Stimulated activated CD8-positive, alpha-beta memory T cell treated with anti-CD3 and anti-CD28 coated beads, Interleukin-2, amount 100 ng/mL, for 1 hour (primary cell): ENCODE measurements at places on chromosomes 6 and 20.

DNA sequence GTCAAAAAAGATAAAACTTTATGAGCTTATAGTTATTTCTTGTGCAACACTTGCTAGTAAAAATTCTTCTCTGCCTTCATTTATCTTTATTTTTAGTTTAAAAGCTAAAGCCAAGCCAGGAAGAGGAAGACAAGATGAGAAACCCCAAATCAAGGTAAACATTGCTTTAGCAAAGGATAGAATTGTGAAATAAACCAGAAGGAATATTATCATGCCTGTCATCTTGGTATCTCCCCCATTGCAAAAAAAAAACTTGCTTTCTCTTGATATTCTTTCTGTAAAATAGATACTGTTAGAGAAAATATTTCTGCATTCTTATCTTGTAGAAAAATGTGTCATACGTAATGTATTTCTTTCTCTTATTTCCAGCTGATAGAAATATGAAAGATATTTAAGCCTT lies 432.8 kb downstream of the GJA1 start:
- no peak for DNase-seq

DNA sequence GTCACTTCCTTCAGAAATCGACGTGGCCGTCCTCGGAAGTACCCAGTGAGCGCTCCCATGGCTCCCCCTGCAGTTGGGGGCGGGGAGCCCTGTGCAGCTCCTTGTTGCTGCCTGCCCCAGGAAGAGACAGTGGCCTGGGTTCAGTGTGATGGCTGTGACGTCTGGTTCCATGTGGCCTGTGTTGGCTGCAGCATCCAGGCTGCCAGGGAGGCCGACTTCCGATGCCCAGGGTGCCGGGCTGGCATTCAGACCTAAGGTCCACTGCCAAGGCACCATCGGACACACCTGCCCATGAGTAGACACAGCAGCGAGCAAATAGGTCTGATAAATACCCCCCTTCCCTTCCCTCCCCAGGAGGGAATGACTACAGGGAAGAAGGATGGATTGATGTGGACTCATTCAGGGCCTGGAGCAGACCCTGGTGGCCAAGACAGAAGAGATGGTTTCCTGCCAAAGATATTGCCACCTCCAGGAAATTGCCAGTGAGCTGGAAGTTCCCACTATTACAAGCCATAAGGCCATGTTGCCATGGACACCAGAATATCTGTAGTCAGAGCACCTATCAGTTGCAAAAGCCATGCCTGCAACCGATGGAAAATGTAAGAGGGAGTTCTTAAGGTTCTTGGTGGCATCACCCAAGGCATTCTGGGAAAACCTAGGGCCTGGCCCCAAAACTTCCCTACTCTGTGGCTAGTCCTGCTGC lies 4.2 kb downstream of the TCF19 start:
- no peak for DNase-seq

- DNase-seq: no peak
Observed at GRCh38 chr6:154318721-154319120, 37.9 kb downstream of the IPCEF1 start.

DNA sequence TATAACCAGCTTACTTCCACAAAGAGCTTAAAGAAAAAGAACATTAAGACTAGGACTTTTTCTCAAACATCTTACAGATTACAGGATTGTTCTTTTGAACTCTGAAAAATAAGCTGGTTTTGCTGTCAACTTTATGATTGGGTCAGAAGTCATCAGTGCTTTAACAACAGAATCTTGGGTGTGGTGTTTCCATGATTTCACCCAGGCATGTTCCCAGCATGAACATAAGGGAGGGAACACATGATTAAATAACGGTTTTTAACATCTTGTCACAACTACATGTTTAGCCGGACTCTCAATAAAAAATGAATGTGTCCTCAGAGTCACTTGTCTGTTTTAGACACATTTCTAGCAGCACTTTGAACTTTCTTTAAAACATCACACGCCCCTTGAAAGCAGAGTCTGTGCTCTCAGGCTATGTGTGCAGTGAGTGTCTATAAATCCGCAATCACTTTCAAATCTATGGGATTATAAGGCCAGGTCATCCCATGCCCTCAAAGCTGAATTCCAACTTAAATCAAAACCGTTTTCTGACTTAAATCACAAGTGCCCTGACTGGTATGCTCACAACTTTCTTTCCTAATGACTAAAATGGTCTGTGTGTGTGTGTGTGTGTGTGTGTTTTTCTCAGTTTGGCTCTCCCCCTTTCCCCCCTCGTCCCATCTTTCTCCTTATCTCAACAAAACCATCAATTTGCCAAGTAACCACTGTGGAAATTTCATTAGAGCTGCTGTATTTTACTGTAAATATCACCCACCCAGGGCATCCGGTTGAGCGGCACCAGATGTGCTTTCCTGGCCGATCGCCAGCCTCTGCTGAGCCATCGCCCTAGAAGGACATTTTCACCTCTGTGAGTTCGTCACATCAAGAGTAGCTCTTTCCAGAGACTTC lies 216.8 kb upstream of the DTNBP1 start:
- no peak for DNase-seq

GRCh38 chr20:6053776-6054688 lies at the start of gene LRRN4:
LRRN4 (minus strand) TSS chr20:6054060; CDS start chr20:6052799, 1,261 bp downstream.
- DNase-seq: no peak

- no peak for DNase-seq
Observed at GRCh38 chr20:10270630-10271029, 52.0 kb downstream of the SNAP25 start.

GRCh38 chr6:30789606-30790005 lies 45.3 kb upstream of the IER3 start:
- DNase-seq: no peak

DNA sequence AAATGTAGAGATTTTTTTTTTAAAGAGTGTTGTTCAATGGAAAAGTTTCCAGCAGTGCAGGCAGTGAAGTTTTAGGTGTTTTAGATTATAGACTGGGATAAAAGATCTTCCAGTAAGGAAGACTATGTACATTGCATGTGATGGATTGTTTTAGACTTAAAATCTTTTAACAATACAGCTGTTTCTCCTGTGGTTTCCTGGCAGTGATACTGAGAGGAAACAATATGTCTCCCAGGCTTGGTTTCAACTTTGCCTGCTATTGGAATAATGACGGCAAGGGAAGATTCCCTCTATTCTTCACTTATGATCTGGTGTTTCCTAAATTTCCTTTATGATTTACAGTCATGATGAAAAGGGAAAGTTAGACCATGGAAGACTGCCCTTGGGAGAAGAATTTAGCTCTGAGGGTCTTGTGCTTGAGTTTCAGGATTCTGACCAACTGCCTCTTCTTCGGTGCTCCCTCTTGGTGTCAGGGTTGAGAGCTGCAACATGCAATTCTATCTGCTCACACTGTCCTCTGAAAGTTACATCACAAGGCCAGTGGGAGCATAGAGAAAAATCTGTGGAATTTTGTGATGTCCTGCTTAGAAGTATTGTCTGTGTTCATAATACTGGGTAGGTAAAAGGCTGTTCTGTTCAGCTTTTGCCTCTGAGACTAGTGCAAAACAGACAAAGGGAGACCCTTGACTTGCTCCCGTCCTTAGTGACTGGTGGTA lies 262.8 kb upstream of the MAN1A1 start:
- DNase-seq: no peak

- no peak for DNase-seq
Observed at GRCh38 chr20:63178446-63178820, 37.5 kb downstream of the YTHDF1 start.

DNA sequence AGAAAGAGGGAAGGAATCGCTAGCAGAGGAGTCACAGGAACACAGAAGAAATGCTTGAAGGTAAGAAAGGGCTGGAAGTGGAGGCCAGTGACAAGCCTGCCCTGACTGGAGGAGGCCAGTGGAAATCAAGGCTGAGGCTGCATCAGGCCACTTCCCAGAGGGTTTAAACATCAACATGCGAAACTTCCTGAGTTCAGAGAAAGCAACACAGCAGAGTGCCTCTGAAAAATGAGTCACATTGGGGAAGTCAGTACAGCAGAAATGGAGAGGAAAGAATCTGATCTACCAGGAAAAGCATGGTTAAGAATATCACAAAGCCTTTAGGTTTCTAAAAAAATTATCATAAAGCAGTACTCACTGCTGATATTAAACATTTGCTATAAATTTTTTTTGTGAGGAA lies 23.3 kb downstream of the NAPB start:
- DNase-seq: no peak

DNA sequence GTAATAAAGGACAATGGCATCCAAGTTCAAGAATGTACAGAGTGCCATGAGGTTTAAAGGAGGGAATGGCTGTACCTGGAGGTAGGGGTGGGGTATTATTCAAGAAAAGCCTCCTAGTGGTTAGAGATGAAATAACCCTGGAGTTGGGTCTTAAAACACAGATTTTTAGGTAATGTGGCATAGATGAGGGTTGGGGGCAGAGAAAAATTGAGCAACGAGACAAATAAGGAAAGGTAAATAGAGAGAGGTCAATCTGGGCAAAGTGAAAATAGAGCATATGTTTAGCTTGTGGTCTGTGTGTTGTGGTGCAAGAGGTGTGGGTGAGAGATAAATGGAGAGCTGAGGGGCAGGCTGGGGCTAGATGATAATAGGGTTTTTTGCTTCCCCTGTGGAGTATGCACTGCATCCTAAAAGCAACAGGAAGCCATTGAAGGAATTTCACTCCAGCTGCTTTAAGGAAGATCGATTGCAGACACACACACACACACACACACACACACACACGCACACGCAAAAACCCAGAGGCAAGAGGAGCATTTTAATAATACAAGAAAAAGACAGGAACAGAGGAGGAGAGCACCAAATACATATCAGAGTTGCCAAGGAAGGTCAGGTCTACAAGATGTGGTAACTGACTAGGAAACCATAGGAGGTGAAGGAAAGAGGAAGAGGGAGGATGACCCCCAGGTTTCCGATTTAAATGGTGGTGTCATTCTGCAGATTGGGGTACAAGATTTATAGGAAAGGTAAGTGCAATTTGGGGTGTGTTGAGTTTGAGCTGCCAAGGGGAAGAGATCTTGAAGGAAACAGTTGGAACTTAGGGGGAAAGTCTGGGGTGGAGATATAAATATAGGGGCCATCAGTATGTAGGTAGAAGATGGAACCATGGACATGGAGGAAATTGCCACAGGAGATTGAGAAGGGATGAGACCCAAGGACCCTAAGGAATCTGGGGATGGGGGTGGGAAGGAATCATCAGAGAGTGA lies 31.3 kb upstream of the ADGRF1 start:
- no peak for DNase-seq

GRCh38 chr6:35037664-35038038 lies 103.5 kb downstream of the TCP11 start:
- DNase-seq: no peak

DNA sequence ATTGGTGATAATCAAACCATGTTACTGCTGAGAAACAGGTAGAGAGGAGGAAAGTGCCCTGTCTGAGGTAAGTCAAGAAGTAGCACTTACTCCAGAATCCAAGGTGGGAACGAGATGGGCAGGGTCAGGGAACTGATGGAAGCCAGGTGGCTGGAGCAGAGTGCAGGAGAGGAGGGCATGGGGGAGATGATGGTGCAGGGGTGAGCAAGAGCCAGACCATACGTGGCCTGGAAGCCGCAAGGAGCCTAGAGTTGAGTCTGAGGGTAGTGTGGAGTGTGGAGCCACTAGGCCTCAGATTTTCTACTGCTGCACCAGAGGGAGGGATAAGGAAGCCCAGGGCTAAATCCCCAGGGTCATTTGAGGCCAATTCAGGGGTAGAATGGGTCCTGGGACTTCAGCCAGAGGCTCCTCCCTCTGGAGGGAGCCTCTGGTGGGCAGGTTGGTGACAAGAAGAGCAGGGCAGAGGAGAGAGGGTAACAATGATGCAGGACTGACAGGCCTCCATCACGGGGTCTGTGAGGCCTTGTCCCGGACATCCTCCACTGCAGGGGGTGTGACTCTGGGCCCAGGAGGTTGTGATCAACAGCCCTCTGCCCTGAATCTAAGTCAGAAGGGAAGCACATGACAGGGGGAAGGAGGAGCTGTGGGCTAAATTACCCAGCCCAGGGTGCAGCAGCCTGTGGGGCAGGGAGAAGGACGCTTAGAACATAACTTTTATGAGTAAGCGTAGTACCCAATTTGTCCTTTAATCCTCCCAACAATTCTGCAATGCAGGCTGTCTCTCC lies 28.7 kb downstream of the COX4I2 start:
- peak; percentile 15 for DNase-seq

DNA sequence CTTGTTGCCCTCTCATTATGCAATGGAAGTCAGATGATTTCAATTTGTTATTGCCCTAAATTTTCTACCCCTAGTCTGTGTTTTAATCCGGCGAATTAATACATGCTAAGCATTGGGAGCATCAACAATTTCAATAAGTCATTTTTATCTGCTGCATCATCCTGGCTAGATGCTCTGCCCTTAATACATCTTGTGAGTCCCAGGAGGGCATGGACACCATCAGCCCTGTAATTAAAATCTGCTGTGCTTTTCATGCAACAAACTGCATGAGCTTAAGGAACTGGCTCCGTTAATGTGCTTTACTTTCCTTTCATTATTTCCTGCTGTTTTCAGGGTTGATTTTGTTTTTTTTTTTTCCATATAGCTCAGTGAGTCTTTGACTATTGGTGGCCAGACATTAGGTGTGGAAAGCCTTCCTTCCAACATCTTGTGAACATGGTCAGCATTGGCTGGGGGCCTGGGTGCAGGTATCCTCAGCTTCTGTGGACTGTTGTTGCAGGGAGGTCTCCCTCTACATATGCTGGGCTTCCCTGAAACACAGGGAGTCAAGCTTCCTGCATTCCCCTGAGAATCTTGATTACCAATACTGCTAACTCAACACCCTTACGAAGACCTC lies 8.5 kb upstream of the PBOV1 start:
- DNase-seq: no peak

GRCh38 chr6:155115893-155116570 lies 120.9 kb downstream of the TIAM2 start:
- no peak for DNase-seq

DNA sequence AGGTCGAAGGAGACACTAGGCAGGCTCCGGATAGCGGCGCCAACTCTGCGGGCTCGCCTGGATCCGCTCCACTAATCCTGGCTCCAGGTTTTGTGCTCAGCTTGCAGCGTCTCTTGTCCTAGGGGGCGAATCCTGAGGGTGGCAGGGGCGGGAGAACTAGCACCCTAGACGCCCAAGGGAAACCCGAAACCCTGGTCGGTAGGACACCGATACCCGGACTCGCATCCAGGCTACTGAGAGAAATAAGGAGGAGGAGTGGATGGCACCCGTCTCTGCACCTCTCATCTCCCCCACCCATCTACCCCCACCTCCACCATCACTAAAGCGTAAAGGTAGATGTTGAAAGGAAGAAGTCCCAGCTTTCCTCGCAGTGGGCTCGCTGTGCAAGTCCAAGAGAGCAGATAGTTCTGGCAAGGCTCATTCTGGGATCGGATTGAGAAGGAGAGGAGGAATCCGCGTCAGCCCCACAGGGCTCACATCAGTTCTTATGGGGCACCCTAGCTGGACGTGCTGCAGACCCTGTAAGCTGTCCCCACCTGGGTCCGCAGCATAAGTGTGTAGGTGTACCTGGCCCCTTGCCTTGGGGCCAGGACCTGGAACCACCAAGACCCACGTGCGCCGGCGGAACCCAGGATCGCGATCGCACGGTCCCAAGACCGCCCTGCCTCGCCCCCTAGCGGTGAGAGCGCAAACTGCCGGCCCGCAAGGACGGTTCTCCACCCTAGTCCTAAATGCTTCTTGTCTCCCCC lies 6.9 kb downstream of the SLC32A1 start:
- peak; percentile 56 for DNase-seq

GRCh38 chr6:78487401-78487800 lies 379.9 kb upstream of the IRAK1BP1 start:
- DNase-seq: no peak
